ENCODE measurements at places on chromosomes 12 and 14.

DNA sequence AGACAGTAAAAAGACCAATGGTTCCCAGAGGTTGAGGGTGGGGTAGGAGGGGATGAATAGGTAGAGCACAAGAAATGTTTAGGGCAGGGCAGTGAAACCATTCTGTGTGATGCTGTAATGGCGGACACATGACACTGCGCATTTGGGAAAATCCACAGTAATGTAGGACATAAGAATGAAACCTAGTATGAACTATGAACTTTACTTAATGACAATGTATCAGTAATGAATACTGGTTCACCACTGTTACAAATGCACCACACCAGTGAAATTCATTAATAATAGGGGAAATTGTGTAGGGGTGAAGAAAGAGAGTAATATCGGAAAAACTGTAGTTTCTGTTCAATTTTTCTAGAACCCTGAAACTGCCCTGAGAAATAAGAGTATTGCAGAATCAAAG, 5.6 kb downstream of the ERH start:
- no peak for DNase-seq

DNA sequence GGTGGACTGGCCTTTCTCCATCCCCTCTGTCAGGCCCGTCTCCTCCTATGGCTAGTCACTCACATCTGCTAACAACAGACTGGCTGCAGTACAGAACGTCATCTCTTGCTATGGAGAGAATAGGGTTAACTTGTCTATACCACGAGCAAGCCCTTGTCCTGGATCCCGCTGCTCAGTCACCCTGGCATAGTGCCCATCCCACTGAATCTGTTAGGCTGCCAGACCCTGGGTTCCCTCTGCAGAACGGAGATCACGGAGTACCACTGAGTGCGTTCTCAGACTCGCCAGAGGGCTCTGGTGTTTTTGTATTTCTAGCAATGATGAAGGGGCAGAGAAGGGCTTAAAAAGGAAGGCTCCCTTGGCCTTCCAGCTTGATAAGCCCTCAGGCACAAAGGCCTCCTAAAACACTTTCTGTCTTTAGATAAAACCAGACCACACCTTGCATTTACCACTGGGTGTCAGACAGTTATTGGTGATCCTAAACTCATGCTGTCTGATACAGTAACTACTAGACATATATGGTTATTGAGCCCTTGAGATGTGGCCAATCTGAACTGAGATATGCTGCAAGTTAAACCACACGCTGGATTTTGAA, 6.3 kb upstream of the NRIP2 start:
- peak; percentile 50 for DNase-seq

DNA sequence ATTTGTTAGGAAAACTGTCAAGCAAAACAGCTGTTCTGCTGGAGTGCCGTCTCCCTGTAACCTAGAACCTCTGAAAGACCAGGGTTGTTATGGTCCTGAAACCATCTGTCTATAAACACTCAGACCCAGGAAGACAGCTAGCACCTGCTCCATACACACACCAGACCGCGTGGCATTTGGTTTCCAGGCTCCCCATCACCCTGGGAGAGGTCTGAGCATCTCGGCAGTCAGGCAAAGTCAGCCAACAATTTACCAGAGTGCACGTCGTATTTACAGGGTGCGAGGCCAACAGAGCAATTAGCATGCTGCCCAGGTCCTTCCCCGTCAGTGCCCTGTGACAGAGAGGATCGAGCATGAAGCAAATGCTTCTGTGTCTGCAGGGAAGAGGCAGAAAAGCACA, 272.5 kb downstream of the SLC15A4 start:
- peak; percentile 91 for DNase-seq

- no peak for DNase-seq
These were observed 167.5 kb upstream of the FKBP4 start for GRCh38 chr12:2627076-2627834.
